ENCODE measurements at places on chromosomes 12 and 14.

GRCh38 chr12:76272287-76272686 lies 75.9 kb downstream of the BBS10 start:
- no peak for DNase-seq

- DNase-seq, result no peak
Measured at GRCh38 chr12:41336041-41336549, 148.0 kb downstream of the PDZRN4 start.

- DNase-seq, result no peak
Measured at GRCh38 chr12:49294086-49294803, 702 bp upstream of the PRPH start.

- DNase-seq, result no peak
Measured at GRCh38 chr14:99251721-99252120, 20.3 kb downstream of the BCL11B start.

GRCh38 chr12:46370792-46371717 lies 1.5 kb downstream of the SLC38A2 start:
- DNase-seq, result peak; percentile 46

- no peak for DNase-seq
Measured at GRCh38 chr14:102219316-102219715, 79.6 kb downstream of the WDR20 start.

DNA sequence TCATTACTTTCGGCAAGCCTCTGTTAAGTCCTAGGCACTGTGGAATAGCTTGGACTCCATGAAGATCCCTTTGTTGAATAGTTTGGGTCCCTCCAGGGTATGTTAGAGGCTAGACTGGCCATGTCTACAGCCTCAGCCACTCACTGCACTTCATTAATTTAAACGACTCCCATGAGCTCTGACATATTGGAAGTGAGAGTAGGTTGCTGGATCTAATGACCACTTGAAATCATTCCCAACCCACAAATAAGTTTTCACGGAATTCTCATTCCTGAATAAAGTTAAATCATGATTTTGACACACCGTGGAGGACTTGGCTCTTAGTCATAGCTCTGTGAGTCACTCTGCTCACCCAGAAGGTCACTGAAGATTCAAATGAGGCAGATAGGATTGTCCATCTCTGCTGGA lies 21.4 kb upstream of the APPL2 start:
- DNase-seq, result no peak

- DNase-seq, result no peak
Measured at GRCh38 chr12:130590685-130591084, 125.4 kb downstream of the RIMBP2 start.

- no peak for DNase-seq
Measured at GRCh38 chr14:58796242-58797009, 158.7 kb downstream of the DACT1 start.

DNA sequence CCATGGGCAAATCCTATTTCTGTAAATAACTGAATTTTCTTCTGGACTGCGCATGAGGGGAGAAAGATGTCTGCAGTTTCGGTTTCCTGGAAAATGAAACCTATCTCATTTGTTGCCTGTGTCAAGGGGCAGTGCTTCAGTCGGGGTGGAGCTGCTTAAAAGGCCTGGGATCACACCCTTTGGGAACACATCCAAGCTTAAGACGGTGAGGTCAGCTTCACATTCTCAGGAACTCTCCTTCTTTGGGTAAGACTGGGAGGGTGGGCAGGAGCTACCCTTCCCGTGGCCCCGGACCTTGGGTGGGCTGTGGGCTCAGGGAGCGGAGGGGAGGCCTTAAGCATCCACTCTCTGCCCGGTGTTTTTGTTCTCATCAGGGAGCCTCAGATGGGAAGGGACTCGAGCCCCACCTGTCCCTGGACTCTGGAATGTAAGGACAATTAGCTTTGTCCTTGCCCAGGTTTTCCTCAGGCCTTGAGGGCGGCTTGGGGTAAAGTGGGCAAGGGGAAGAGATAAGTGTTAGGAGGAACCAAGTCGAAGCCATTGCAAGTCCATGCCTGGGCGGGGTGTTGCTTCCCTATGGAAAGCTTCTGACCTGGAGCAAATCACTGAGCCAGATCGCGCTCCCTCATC lies at the start of gene IFI27:
Gene IFI27 (plus strand): TSS at position 185 of the 630 bp plus-strand sequence.
- no peak for DNase-seq

DNA sequence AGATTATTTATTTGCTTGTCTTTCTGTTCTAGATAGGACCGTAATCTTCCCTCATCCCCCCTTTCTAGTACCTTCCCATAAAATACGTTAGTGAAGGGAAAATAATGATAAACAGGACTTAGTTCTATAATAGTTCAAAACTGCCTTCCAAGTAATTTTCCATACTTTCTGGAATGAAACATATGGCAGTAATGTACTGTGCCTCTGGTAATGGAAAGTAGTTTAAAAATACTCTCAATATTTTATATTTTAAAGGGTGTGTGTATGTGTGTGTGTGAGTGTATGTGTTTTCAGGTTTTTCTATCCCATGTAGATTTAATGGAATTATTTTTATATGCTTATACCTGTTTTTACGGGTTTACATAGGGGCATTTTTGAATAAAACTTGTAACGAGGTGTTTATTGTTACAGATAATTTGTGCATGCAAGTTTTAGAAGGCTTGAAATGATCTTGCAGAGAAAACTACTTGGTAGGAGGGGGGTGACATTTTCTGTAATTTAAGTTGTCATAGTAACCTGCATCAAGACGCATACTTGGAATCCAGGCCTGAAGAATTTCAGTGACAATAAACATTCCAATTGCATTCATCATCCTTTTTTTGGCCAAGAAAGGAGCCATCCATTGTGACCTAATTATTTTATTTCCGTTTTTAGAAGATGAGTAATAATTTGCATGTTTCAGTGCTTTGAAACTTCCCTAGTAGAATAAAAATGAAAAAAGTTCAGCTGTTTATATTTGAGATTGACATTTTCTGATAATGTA lies 38.9 kb downstream of the RASSF8 start:
- DNase-seq, result no peak

- DNase-seq, result no peak
Measured at GRCh38 chr12:22536971-22537544, 7.3 kb downstream of the C2CD5 start.

DNA sequence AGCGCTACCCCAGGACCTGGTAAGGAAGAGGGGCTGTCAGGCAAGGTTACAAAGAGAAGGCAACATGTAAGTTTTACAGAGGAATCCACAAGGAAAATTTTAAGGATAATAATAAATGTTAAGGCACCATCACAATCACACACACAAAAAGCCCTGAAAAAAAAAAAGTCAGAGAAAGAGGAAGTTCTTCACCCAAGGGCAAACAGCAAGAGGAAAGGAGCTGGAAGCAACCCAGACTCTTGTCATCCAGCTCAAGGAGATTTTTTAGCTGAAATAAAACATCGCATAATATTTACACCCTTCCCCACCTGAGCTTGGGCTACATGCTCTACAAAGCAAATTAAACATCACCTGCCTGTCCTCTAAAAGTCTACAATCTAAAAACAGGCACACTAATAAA lies 9.5 kb downstream of the SPTB start:
- no peak for DNase-seq

DNA sequence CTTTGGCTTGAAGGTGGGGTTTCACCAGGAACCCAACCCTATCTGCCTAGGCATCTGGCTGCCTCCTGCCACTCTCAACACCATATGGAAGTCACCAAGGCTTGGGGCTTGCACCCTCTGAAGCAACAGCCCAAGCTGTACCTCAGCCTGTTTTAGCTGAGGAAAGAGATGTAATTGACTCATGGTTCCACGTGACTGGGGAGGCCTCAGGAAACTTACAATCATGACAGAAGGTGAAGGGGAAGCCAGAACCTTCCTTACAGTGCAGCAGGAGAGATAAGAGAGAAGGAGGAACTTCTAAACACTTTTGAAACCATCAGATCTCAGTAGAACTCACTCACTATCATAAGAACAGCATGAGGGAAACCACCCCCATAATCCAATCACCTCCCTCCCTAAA lies 26.9 kb downstream of the GLIPR1L1 start:
- no peak for DNase-seq

- DNase-seq, result no peak
Measured at GRCh38 chr14:61434311-61434710, 112.9 kb downstream of the PRKCH start.

DNA sequence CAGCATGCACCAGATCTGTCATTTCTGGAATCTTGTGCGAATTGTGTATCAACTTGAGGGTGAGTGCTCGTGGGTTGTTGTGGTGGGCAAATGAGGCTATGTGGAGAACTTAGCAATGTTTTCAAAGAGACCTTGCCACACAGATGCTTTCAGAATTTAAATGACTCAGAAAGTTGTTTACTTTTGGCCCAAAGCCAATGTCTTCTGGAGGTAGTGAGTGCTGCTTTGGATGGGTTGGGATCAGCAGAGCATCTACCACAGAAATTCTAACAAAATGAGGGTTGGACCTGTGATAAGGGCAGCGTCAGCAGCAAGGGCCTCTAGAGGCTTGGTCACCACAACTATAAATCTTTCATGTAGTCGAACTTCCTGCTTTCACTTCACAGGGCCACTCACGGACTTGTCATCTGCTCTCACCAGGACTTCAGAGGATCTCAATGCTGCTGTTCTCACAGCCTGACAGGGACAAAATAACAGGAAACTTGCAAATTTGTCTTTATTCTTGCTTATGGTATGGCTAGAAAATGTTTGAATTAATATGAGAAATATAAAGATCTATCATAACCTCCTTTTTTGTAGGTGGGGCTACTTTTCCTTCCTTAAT lies 111.4 kb downstream of the DACT1 start:
- peak; percentile 13 for DNase-seq

DNA sequence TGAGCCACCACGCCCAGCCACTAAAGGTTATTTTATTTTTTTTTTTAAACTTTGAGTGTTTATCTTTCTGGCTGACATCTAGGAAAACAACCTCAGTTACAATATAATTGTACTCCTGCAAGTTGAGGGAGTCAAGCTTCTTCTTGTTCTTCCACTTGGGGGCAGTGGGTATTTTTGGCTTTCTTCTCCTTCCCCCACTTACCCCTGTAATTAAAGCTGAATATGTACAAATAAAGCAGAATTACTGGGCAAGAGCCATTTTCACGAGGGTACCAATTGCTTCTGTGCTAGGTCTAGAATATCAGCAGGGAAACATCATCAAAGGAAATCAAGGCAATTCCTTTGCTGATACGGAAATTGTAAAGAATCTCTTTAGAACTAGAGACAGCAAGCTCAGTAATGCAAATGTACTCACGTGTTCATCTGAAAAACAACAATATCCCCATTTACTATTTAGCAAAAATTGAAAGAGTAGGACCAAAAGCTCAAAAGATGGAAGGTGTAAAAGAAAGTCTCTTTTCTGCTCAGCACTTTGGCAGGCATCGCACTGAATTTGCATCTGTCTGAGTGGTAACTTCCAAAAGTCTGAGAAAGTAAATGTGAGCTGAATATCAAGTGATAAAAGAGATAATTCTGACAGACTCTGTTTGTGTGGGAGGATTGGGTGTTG lies 72.8 kb downstream of the TAOK3 start:
- DNase-seq, result no peak

- no peak for DNase-seq
Measured at GRCh38 chr14:81062816-81063215, 107.4 kb downstream of the TSHR start.

All from DMS 273 treated with DMSO at 0.1 percent for 48 hours (cell line).